Right atrium auricular region (tissue), 2 donors: ENCODE measurements at places on chromosomes 1 and 21. TPM values are rescaled to one million over a fixed set of nuclear protein-coding genes. Genes with fewer than 3 reads are reported as not detected.

IFI44 gene
- total RNA-seq = 8.1 TPM

PGLYRP3 gene
- not detected for total RNA-seq

GRCh38 chr1:169392406-169392805, 24.4 kb downstream of the BLZF1 start:
- H3K27ac ChIP-seq = no peak overlapping the region
- no peak for DNase-seq
- H3K4me3 ChIP-seq = no peak overlapping the region
- H3K27me3 ChIP-seq = no peaks in the 10 kb centered on the region
- H3K36me3 ChIP-seq = peaks cover 65% of the 10 kb centered on the region

GRCh38 chr1:110130113-110130591, 17.9 kb downstream of the UBL4B start:
- no peaks in the 10 kb centered on the region for H3K36me3 ChIP-seq
- peaks cover 6% of the 10 kb centered on the region for H3K27me3 ChIP-seq
- H3K27ac ChIP-seq = no peak overlapping the region
- H3K4me3 ChIP-seq = no peak overlapping the region

ANKRD35 gene
- 2.4 TPM for total RNA-seq

- H3K27ac ChIP-seq = no peak overlapping the region
- DNase-seq = no peak
- no peak overlapping the region for H3K4me3 ChIP-seq
- H3K27me3 ChIP-seq = no peaks in the 10 kb centered on the region
- no peaks in the 10 kb centered on the region for H3K4me1 ChIP-seq
Measured at GRCh38 chr1:189958756-189959155, 518.9 kb downstream of the BRINP3 start.

DNA sequence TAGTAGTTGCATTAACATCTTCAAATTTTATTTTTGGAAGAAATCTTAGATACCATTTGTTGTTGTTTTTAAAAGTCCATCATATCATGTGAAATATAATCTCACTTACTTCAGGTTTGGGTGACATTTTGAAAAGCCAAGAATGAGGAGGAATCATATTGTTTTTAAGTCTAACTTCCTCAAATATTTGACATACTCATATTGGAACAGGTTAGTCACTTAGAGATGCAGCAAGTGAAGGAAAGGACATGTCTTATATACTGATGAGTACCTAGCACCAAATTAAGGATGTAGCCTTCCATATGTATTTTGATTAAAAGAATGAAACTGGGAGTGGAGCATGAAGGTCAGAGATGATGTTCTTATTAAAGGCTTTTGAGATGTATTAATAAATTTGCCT, 23.9 kb downstream of the GBP2 start:
- no peak overlapping the region for H3K4me3 ChIP-seq
- DNase-seq = no peak
- H3K27ac ChIP-seq = no peak overlapping the region
- H3K36me3 ChIP-seq = no peaks in the 10 kb centered on the region
- H3K4me1 ChIP-seq = no peaks in the 10 kb centered on the region

DNA sequence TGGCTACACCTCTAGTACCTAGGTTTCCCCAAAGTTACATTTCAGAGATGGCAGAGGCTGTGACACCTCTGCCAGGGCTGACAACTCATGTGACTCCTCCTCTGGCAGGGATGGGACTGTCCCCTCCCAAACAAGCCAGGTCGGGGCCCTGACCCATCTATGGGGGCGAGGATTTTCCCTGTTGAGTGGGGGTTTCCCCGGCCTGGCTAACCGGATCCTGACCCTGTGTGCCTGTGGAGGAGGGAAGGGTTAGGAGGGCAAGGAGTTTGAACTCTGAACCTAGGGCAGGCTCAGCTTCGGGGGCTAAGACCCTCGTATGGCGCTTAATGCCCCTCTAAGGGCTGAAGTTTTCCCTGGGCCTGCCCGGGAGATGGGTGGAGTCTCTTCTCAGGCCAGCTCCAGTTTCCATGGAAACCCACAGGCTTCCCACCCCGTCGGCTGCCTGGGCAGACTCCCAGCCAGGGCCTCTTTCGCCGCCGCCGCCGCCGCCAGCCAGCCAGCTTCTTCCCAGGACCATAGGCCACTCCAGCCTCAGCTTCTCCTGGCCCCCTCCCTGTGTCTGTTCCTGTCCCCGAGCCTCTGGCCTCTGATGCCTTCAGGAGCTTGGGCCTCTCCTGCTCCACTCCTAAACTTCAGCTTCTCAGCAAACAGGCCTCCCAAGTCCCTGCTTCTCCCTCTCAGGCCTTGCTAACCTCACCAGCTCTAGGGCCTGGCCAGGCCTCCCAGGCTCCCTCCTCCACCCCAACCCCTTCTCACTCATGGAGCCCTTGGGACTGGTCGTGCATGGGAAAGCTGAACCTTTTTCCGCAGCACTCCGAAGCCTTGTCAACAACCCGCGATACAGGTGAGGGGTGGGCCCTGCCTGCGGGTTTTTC, at the start of gene BTBD19:
Gene BTBD19 (plus strand): TSS at position 461 of the 875 bp plus-strand sequence. CDS start 298 bp downstream, at position 759.
- peak within 1 kb of the TSS; percentile 96 for H3K27ac ChIP-seq
- peak within 1 kb of the TSS; percentile 24 for H3K4me3 ChIP-seq
- H3K36me3 ChIP-seq = peaks cover 41% of the 10 kb centered on the region
- no peaks in the 10 kb centered on the region for H3K27me3 ChIP-seq
- H3K4me1 ChIP-seq = peaks cover 95% of the 10 kb centered on the region
- peak; percentile 92 for DNase-seq

GRCh38 chr1:89576013-89576412, 51.4 kb downstream of the LRRC8B start:
- no peak overlapping the region for H3K27ac ChIP-seq
- no peaks in the 10 kb centered on the region for H3K27me3 ChIP-seq
- no peak overlapping the region for H3K4me3 ChIP-seq
- H3K36me3 ChIP-seq = no peaks in the 10 kb centered on the region
- no peak for DNase-seq
- H3K4me1 ChIP-seq = no peaks in the 10 kb centered on the region

DNA sequence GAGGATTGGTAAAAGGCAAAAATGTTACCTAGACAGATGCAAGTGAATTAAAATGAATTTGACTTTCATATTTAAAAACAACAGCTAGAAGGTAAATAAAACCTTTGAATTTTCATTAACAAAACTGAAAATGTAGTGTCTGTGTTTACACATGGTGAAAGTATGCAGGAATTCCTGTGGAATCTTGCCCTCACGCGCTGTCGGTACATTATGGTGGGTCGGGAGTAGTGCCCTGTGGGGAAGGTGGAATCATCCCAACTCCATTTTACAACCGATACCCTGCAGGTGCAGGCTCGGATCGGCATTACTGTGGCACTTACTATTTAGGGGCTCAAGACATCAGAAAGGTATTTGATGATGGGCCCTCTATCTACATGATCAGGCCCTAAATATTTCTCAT, 197.2 kb upstream of the MAP1LC3C start:
- no peak overlapping the region for H3K27ac ChIP-seq
- DNase-seq = no peak
- H3K4me3 ChIP-seq = no peak overlapping the region
- no peaks in the 10 kb centered on the region for H3K36me3 ChIP-seq
- H3K4me1 ChIP-seq = no peaks in the 10 kb centered on the region
- H3K27me3 ChIP-seq = no peaks in the 10 kb centered on the region

GRCh38 chr1:115545791-115546733, 95.7 kb upstream of the VANGL1 start:
- no peak for DNase-seq
- H3K27me3 ChIP-seq = no peaks in the 10 kb centered on the region
- H3K4me1 ChIP-seq = peaks cover 15% of the 10 kb centered on the region
- H3K27ac ChIP-seq = no peak overlapping the region

SEMA6C gene
- 60.7 TPM for total RNA-seq

- H3K4me3 ChIP-seq = no peak overlapping the region
- peaks cover 14% of the 10 kb centered on the region for H3K36me3 ChIP-seq
- no peak for DNase-seq
- no peaks in the 10 kb centered on the region for H3K27me3 ChIP-seq
- no peak overlapping the region for H3K27ac ChIP-seq
Measured at GRCh38 chr21:32483293-32483595, 70.7 kb downstream of the EVA1C start.

GRCh38 chr1:232624546-232625281, 5.2 kb downstream of the SIPA1L2 start:
- H3K27me3 ChIP-seq = no peaks in the 10 kb centered on the region
- H3K36me3 ChIP-seq = no peaks in the 10 kb centered on the region
- no peak for DNase-seq
- H3K4me1 ChIP-seq = peaks cover 65% of the 10 kb centered on the region

DNA sequence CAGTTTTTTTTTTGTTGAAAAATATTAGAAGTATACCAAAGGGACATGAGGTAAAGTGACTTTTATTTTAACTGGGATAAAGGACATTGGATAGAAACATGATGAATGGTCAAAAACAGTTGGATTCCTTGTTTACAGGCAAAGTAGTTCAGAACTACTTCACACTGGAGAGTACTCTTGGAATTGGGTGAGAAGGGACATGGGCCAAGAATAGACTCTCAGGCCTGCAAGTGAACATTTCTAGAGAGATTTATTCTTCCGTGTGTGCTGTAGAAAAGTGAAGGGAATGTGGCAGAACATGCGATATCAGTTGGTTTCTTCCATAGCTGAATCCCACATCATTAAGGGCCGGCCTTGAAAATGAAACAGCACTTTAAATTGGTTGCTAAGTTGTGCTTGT, 290.5 kb downstream of the ADGRL2 start:
- no peak for DNase-seq
- H3K27me3 ChIP-seq = no peaks in the 10 kb centered on the region
- no peaks in the 10 kb centered on the region for H3K4me1 ChIP-seq
- no peak overlapping the region for H3K27ac ChIP-seq
- no peak overlapping the region for H3K4me3 ChIP-seq
- no peaks in the 10 kb centered on the region for H3K36me3 ChIP-seq

DNA sequence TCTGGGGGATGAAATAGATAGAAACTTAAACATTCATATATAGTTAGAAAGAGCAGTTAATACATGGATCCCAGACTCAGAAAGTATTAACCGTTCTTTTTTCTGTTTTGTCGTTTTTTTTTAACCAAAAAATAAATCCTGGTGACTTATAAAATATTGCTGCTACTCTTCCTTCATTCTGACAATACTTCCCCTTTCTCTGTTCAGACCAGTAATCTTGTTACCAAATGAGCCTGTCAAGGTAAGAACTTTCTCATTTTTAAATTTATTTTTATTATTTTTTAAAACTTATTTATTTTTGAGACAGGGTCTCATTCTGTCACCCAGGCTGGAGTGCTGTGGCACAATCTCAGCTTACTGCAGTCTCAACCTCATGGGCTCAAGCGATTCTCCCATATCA, 13.7 kb downstream of the PTPN22 start:
- no peak overlapping the region for H3K4me3 ChIP-seq
- H3K27me3 ChIP-seq = no peaks in the 10 kb centered on the region
- no peaks in the 10 kb centered on the region for H3K36me3 ChIP-seq
- H3K27ac ChIP-seq = no peak overlapping the region
- no peaks in the 10 kb centered on the region for H3K4me1 ChIP-seq
- DNase-seq = no peak

DNA sequence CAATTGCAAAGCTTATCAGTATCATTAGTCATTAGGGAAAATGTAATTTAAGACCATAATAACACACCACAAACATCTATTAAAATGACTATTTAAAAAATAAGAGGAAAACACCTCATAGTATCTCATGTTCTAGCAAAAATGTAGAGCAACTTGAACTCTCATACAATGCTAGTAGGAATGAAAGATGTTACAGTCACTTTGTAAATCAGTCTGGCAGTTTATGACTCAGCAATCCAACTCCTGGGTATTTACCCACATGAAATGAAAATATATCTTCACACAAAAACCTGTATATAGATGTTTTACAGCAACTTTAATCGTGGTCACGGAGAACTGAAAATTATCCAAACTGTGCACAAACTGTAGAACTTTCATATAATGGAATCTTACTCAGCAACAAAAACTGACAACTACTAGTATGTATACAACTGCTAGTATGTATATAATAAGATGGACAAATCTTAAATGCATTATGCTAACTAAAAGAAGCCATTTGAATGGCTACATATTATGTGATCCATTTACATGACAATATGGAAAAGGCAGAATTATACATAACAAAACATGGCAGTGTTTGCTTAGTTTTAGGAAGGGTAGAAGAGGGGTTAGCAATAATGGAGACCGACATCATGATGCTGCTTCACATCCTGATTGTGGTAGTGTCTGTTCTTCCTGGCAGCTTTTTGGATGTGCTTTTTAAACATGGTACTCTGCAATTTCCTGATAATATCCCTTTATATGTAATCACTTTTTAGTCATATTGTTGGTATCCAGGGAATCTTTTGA, 267.0 kb downstream of the KCTD3 start:
- H3K27me3 ChIP-seq = no peaks in the 10 kb centered on the region
- no peak overlapping the region for H3K4me3 ChIP-seq
- no peak for DNase-seq
- H3K27ac ChIP-seq = no peak overlapping the region

C8A gene
- total RNA-seq = not detected

- peaks cover 16% of the 10 kb centered on the region for H3K36me3 ChIP-seq
- no peak overlapping the region for H3K27ac ChIP-seq
- H3K4me3 ChIP-seq = no peak overlapping the region
- H3K27me3 ChIP-seq = no peaks in the 10 kb centered on the region
- no peak for DNase-seq
- H3K4me1 ChIP-seq = peaks cover 9% of the 10 kb centered on the region
Measured at GRCh38 chr1:175179837-175180590, 12.6 kb downstream of the KIAA0040 start.

- H3K36me3 ChIP-seq = no peaks in the 10 kb centered on the region
- no peak for DNase-seq
- H3K4me1 ChIP-seq = no peaks in the 10 kb centered on the region
- no peaks in the 10 kb centered on the region for H3K27me3 ChIP-seq
Measured at GRCh38 chr1:64124704-64125440, 78.6 kb upstream of the UBE2U start.

GRCh38 chr1:231518485-231519034, 9.9 kb upstream of the TSNAX start:
- no peak for DNase-seq
- H3K36me3 ChIP-seq = no peaks in the 10 kb centered on the region
- H3K4me1 ChIP-seq = no peaks in the 10 kb centered on the region
- H3K27ac ChIP-seq = no peak overlapping the region

DNA sequence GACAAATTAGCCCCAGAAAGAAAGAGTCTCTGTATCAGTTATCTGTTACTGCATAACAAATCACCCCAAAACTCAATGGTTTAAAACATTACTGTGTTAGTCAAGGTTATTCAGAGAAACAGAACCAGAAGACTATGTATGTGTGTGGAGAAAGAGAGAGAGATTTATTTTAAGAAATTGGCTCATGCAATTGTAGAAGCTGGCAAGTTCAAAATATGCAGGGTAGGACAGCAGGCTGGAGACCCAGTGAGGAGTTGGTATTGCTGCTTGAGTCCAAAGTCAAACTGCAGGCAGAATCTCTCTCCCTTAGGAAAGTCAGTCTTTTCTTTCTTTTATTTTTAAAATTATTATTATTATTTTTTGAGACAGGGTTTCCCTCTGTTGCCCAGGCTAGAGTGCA, 50.2 kb upstream of the TNR start:
- H3K27ac ChIP-seq = no peak overlapping the region
- no peak for DNase-seq
- H3K36me3 ChIP-seq = no peaks in the 10 kb centered on the region
- H3K4me1 ChIP-seq = no peaks in the 10 kb centered on the region

DNA sequence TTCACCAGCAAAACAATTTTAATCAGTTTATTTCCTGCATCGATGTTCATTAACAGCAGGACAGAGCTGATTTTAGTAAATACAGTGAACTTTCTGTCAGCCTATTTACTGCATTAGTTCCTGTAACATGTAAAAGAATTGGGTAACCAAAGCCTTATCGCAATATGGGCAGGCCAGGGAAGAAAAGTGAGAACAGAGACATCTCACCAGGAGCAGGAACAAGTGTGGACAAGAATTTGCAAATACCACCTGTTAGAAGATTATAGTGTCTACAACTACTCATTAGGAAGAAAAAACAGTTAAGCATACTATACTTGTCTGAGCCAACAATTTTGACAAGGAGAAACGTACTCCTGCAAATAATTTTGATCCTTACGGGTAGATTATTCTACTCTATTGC, 1293.9 kb downstream of the PLA2G4A start:
- H3K36me3 ChIP-seq = no peaks in the 10 kb centered on the region
- H3K27me3 ChIP-seq = no peaks in the 10 kb centered on the region
- H3K4me3 ChIP-seq = no peak overlapping the region
- H3K27ac ChIP-seq = no peak overlapping the region
- DNase-seq = no peak
